Type B pancreatic cell (in vitro differentiated cells): ENCODE measurements at places on chromosomes 11 and 22.

- H3K27me3 ChIP-seq = no peaks in the 10 kb centered on the region
- no peak for DNase-seq
- peaks cover 66% of the 10 kb centered on the region for H3K4me1 ChIP-seq
- H3K36me3 ChIP-seq = peaks cover 3% of the 10 kb centered on the region
- H3K4me3 ChIP-seq = no peak overlapping the region
These were observed 187.5 kb downstream of the CADM1 start for GRCh38 chr11:115316696-115317095.

DNA sequence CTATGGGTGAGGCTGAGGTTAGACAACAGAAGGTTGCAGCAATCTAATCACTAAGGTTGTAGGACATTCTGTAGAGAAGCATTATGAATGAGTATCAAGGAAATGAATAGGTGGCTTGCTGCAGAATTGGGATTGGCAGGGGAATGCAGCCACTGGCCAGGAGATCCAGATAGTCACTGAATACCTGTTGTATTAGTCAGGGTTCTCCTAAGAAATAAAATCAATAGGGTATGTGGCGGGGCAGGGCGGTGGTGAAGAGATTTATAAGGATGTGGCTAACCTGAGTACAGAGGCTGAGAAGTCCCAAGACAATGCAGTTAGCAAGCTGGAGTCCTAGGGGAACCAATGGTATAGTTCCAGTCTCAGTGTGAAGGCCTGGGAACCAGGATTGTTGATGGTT, 163.0 kb downstream of the SPON1 start:
- H3K4me1 ChIP-seq = no peaks in the 10 kb centered on the region
- peaks cover 6% of the 10 kb centered on the region for H3K36me3 ChIP-seq
- H3K27me3 ChIP-seq = no peaks in the 10 kb centered on the region
- no peak overlapping the region for H3K27ac ChIP-seq

DNA sequence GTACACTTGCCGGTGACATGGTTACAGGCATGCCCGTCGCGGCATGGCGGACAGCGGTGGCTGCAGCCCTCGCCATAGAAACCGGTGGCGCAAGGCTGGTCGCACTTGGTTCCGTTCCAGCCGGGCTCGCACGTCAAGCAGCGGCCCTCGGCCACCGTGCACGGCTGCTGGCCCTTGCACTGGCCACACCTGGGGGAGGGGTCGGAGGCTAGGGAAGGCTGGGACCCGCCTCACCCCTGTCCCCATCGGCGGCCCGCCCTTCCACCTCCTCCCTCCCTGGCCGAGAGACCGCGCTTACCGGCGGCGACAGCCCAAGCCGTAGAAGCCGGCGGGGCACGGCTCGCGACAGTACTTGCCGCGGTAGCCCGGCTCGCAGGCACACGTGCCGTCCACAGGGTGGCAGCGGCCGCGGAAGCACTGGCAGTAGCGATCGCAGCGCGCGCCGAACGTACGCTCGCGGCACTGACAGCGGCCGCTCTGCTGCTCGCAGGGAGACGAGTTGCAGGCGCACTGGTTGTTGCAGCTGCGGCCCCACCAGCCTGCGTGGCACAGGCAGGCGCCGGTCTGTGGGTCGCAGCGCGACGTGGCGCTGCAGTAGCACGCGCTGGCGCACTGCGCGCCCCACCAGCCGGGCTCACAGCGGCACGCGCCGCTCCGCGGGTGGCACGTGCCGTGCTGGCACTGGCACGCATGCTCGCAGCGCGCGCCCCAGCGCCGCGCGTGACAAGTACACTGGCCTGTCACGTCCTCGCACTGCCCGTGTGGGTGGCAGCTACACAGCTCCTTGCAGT, 6.7 kb downstream of the SCARF2 start:
- peaks cover 24% of the 10 kb centered on the region for H3K36me3 ChIP-seq
- H3K27ac ChIP-seq = no peak overlapping the region
- H3K27me3 ChIP-seq = peaks cover 44% of the 10 kb centered on the region
- peak overlapping the region; percentile 74 for H3K4me3 ChIP-seq

DNA sequence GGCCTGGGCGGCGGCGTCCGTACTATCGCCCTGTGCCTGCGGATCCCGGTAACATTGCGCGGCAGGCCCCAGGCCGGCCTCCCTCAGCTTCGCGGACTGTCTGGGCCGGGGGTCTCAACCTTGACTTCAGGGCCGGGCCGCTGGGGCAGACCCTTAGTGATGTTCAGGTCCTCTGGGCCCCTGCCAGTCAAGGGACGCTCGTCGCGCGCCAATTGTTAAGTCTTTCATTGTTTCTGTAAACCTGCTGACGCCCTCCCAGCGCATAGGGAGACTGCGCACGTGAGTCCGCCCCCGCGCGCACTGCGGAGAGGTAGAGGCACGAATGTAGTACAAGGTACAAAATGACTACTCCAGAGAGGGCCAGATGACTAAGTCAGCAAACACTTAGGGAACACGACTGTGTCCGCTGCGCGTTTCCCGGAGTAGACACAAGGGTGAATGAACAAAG, 451 bp upstream of the HDHD5 start:
- peaks cover 11% of the 10 kb centered on the region for H3K36me3 ChIP-seq
- H3K4me3 ChIP-seq = peak overlapping the region; percentile 96
- no peaks in the 10 kb centered on the region for H3K27me3 ChIP-seq
- H3K27ac ChIP-seq = peak overlapping the region; percentile 91
- peaks cover 12% of the 10 kb centered on the region for H3K4me1 ChIP-seq

DNA sequence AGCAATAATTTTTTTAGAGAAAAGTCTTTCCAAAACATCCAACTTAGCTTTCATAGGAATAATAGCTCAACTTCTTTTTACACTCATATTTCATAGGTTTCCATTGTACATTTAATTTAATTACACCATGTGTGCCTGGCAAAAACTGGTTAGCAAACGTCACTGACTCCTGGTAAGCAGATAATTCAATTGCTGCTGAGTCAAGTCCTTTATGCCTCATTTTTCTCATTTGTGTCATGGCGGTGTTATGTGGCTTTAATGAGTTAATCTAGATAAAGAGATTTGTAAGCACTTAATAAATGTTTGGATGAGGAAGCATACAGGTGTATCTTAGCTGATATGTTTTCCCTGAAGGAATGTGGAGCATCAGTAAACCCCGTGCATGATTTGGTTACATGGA, 41.2 kb upstream of the PAK1 start:
- H3K27me3 ChIP-seq = no peaks in the 10 kb centered on the region
- H3K36me3 ChIP-seq = no peaks in the 10 kb centered on the region
- no peak for DNase-seq
- no peak overlapping the region for H3K27ac ChIP-seq
- no peaks in the 10 kb centered on the region for H3K4me1 ChIP-seq

GRCh38 chr11:34667810-34668582, 47.1 kb downstream of the EHF start:
- H3K36me3 ChIP-seq = no peaks in the 10 kb centered on the region
- H3K4me3 ChIP-seq = peak overlapping the region; percentile 29
- H3K27me3 ChIP-seq = peaks cover 3% of the 10 kb centered on the region
- no peak for DNase-seq
- H3K27ac ChIP-seq = peak overlapping the region; percentile 68
- peaks cover 9% of the 10 kb centered on the region for H3K4me1 ChIP-seq

DNA sequence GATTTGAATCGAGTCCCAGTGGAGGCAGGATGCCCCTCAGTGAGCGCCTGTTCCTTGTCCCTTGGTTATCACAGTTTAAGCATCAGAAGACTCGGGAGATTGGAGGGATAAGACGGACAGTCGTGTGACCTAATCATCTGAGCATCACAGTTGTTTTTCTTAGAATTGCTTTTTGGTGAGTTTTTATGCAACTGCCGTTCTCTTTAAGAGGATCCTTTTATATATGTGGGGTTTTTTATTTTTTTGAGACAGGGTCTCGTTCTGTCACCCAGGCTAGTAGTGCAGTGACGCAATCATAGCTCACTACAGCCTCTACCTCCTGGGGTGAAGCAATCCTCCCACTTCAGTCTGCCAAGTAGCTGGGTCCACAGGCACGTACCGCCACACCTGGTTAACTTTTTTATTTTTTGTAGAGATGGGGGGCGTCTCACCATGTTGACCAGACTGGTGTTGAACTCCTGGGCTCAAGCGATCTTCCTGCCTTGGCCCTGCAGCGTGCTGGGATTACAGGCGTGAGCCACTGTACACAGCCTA, 16.5 kb downstream of the NUP50 start:
- H3K27ac ChIP-seq = no peak overlapping the region
- DNase-seq = no peak
- H3K4me1 ChIP-seq = no peaks in the 10 kb centered on the region
- H3K36me3 ChIP-seq = peaks cover 27% of the 10 kb centered on the region
- H3K27me3 ChIP-seq = no peaks in the 10 kb centered on the region
- no peak overlapping the region for H3K4me3 ChIP-seq

- peaks cover 32% of the 10 kb centered on the region for H3K27me3 ChIP-seq
- no peak overlapping the region for H3K27ac ChIP-seq
- H3K36me3 ChIP-seq = no peaks in the 10 kb centered on the region
- peak overlapping the region; percentile 98 for H3K4me3 ChIP-seq
- DNase-seq = no peak
- peaks cover 48% of the 10 kb centered on the region for H3K4me1 ChIP-seq
These were observed 2.8 kb downstream of the GRK3 start for GRCh38 chr22:25567251-25567675.

- H3K4me1 ChIP-seq = peaks cover 37% of the 10 kb centered on the region
- DNase-seq = no peak
- H3K27ac ChIP-seq = peak overlapping the region; percentile 95
- H3K36me3 ChIP-seq = peaks cover 19% of the 10 kb centered on the region
- peaks cover 2% of the 10 kb centered on the region for H3K27me3 ChIP-seq
These were observed 571 bp downstream of the FAR1 start for GRCh38 chr11:13668957-13669521.

DNA sequence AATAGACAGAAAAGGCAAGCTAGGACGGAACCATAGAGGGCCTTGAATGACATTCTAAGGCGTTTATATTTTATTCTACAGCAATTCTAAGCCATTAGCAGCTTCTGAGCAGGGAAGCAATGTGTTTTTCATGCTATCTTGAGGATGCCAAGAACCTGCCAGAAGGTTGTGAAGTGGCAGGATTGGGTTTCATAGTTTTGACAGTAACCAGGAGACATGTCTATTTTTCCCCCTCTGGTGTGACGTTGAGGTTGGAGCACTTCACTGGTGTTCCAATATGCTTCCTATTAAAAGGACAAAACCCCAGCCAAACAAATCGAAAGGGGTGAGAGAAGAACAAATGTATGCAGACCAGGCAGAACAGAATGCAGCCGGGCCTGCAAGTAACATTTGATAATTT, 148.2 kb downstream of the SPATA19 start:
- H3K27ac ChIP-seq = no peak overlapping the region
- H3K4me3 ChIP-seq = no peak overlapping the region
- DNase-seq = no peak
- H3K27me3 ChIP-seq = peaks cover 3% of the 10 kb centered on the region
- no peaks in the 10 kb centered on the region for H3K4me1 ChIP-seq

GRCh38 chr11:78216571-78217287, 28.0 kb downstream of the USP35 start:
- no peak overlapping the region for H3K27ac ChIP-seq
- H3K4me3 ChIP-seq = no peak overlapping the region
- H3K36me3 ChIP-seq = peaks cover 33% of the 10 kb centered on the region
- H3K4me1 ChIP-seq = no peaks in the 10 kb centered on the region

- H3K4me3 ChIP-seq = no peak overlapping the region
- DNase-seq = no peak
- H3K4me1 ChIP-seq = peaks cover 4% of the 10 kb centered on the region
- no peaks in the 10 kb centered on the region for H3K36me3 ChIP-seq
- H3K27ac ChIP-seq = no peak overlapping the region
These were observed 53.1 kb downstream of the GGTLC2 start for GRCh38 chr22:22697377-22698117.

DNA sequence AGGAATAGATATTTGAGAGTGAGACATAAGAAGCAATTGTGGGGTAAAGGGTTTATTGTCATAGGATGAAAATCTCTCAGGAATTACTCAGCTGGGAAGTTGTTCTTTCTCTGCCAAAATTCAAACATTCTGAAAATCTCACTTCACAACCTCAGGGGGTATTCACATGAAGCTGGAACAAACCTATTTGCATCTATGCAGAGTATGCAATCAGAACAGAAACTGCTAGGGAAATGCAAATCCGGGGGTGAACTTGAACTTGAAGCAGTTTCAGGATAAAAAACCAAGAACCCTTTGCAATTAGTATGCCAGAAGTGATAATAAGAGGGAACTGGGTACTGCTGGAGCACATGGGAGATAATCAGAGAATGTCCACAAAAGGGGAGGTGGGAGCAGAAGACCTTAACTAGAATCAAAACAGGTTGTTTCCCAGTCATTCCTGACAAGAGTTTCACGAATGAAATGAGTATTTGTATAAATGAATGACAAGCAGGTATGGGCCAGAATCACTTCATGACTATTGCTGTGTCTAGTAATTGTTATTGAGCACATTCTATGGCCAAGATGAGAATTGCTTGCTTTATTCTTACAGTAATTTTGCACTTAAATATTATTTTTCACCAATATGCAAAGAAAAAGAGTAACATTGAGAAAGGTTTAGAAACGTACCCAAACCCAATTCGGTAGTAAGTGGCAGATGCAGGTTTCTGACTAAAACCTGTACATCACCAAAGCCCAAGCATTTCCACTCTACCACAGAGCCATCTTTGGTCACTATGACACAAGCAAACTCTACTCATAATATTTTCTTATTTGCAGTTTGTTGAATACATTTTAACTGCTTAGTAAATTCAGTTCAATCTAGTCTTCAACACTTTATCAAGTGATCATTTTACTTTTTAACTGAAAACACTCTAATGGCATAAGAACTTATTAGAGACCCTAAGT, 61.8 kb upstream of the UBASH3B start:
- H3K4me1 ChIP-seq = no peaks in the 10 kb centered on the region
- peaks cover 12% of the 10 kb centered on the region for H3K27me3 ChIP-seq
- H3K27ac ChIP-seq = no peak overlapping the region
- no peak overlapping the region for H3K4me3 ChIP-seq
- DNase-seq = no peak

- peaks cover 8% of the 10 kb centered on the region for H3K36me3 ChIP-seq
- H3K27ac ChIP-seq = no peak overlapping the region
- no peak overlapping the region for H3K4me3 ChIP-seq
- H3K4me1 ChIP-seq = peaks cover 13% of the 10 kb centered on the region
These were observed 5.4 kb downstream of the UFD1 start for GRCh38 chr22:19473578-19473977.

GRCh38 chr11:26134481-26135355, 197.2 kb upstream of the ANO3 start:
- no peaks in the 10 kb centered on the region for H3K27me3 ChIP-seq
- no peaks in the 10 kb centered on the region for H3K36me3 ChIP-seq
- H3K4me3 ChIP-seq = no peak overlapping the region
- H3K27ac ChIP-seq = no peak overlapping the region
- DNase-seq = no peak
- H3K4me1 ChIP-seq = no peaks in the 10 kb centered on the region

GRCh38 chr11:31326470-31327148, 42.9 kb downstream of the DCDC1 start:
- no peaks in the 10 kb centered on the region for H3K4me1 ChIP-seq
- H3K27ac ChIP-seq = no peak overlapping the region
- H3K4me3 ChIP-seq = no peak overlapping the region
- no peaks in the 10 kb centered on the region for H3K36me3 ChIP-seq

- H3K4me3 ChIP-seq = no peak overlapping the region
- DNase-seq = peak; percentile 54
- no peaks in the 10 kb centered on the region for H3K4me1 ChIP-seq
- H3K27me3 ChIP-seq = peaks cover 24% of the 10 kb centered on the region
- no peak overlapping the region for H3K27ac ChIP-seq
These were observed 19.0 kb upstream of the LMO1 start for GRCh38 chr11:8282631-8283030.
